CD4-positive, alpha-beta T cell treated with Interleukin-17A for 1 hour (primary cell): ENCODE measurements at places on chromosomes 1 and 21.

DNA sequence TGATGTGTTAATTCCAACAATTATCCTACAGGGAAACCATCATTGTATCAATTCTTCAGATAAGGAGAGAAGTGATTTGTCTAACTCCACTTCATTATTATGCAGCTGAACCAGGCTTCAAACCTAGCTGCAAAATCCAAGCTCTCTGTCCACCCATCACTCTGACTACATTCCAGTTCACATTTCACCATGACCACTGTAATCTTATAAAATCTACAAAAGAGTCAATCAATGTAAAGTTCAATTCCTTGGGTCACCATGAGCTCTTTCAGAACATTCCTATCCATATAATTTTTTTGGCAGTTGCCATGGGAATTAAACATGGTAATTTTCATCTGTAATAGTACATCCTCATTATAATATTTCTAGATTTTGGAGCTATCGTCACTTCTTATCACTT lies 100.9 kb downstream of the PLPPR5 start:
- DNase-seq = no peak

DNA sequence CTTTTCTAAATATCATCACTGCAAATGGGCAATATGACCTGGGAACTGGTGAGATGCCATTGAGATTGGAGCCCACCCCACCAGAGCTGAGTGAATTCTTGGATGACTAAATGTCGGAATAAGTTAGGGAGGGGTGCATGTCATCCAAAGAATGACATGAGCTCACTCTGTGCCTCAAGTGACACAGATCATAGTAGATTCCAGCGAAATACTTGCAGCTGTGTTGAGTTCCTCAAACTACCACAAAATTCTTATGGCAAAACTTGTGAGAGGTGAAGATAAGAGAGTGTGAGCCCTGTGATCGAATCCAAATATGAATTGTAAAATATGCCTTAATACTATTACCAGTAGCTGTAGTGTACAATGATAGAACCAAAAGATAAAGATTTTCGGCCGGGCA lies 2.3 kb upstream of the TCP10L start:
- DNase-seq = no peak

- DNase-seq = no peak
These were observed 8.3 kb upstream of the RNF19B start for GRCh38 chr1:32972814-32973428.

GRCh38 chr1:75338616-75339483 lies 204.7 kb downstream of the LHX8 start:
- DNase-seq = no peak

- DNase-seq = no peak
These were observed 10.7 kb downstream of the EPHA2 start for GRCh38 chr1:16145030-16145661.

DNA sequence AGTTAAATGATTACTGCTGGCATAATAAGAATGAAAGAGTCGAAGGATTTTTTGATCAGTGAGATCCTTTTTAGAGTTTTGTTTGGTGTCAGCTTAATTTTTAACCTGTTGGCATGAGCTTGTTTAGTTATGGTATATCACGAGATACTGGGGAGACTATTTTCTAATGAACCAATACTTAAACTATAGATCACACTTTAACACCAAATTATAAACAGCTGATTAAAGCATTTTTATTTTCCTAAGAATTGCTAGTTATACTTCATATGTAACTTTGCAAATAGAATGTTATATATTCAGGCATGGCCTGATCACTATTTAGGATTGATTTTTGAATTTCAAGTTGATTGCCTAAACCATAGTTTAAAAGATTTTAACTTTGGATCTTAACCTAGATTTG lies 6.0 kb downstream of the DDX20 start:
- DNase-seq = no peak

GRCh38 chr1:63782982-63783381 lies 9.2 kb downstream of the ROR1 start:
- DNase-seq = no peak

DNA sequence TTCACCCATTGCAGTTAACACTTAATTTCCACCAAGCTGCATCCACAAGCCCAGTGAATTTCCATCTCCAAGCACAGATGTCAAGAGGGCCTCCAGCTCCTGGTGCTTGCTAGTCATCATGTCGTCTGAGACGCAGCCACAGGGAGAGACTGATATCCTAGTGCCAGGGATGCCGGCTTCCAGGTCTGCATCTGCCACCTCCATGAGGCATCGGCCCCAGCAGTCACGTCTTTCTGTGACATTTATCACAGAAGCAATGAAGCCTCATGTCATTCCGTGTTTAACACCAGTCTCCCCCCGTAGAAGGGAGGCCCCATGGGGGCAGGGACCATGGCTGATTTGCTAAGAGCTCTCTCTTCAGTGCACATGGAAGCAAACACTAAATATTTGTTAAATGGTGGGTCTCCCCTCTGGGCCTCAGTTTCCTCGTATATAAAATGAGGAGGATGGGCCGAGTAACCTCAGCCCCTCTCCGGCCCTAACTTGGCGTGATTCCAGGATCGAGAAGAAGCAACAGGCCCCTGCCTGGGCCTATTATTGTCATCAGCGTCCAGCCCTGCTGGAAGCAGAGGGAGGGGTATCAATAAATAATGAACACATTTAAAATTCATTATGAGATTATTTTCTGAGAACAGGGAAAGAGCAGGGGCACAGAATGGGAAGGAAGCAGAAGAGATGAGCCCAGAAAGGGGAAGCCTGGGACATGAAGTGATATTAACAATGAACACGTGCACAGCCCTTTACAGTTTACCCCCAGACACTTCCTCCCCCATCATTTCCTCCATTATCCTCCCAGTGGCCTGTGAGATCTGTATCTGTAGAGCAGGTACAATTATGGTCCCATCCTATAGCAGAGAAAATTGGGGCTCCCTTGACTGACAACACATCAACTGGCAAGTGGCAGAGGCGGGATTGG lies 837 bp upstream of the C1QB start:
- no peak for DNase-seq

- DNase-seq = no peak
These were observed 489.6 kb downstream of the TTLL7 start for GRCh38 chr1:83509301-83509781.

DNA sequence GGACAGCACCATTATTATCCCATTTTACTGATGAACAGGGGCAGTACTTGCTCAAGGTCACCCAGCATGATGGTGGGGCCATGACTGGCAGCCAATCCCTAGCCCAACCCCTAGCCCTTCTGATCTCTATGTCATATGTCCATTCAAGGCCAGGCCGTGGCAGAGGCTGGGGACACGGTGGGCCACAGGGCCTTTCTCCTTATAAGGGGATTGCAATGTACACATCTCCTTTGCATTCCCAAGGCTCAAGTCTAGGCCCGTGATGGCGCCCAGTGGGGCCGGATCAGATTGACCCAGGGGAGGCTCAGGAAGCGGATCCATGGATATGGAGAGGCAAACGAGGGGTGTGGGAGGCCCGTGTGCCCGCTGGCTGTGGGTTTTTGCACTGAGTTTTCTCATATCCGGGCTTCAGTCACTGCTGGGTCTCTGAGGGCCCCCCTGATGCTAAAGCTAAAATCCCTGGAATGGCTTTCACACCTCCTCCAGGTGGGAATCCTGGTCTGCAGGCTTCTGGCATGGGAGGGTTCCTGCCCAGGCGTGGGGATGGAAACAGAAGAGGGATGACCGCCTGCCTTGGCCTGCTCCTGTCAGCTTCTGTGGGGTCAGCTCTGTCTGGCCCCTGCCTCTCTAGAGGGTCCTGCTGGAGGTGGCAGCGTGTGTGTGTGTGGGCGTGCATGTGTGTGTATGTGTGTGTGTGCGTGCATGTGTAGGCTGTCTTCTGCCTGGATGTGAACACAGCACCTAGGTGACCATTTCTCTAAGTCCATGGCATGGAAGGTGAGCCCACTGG lies 2.1 kb downstream of the MYOM3 start:
- no peak for DNase-seq
